ENCODE measurements at places on chromosomes 4 and X.

GRCh38 chr4:3708611-3709010 lies 57.6 kb upstream of the ADRA2C start:
- DNase-seq, result no peak

GRCh38 chrX:54248309-54248708 lies 65.3 kb upstream of the FAM120C start:
- DNase-seq, result no peak

DNA sequence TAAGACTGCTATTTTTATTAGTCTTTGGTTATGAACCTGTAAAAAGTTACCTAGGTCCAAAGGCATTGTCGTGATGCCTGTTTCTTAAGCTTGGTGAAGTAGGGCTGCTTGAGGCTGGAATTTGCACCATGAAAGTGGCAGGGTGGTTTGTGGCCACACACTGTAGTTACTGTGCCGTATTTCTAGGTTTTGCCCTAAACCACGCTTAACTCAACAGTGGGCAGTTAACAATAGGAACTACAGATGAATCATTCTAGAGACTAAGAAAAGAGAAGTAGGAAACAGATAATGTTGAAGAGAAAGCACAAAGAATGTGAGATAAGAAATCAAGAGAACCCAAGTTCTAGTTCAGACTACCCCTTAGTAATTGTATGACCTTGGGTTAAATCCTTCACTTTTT lies 11.5 kb downstream of the ETNPPL start:
- no peak for DNase-seq

- no peak for DNase-seq
Measured at GRCh38 chr4:114026447-114026846, 47.0 kb upstream of the ARSJ start.

- no peak for DNase-seq
Measured at GRCh38 chr4:86439293-86439692, 79.4 kb upstream of the MAPK10 start.

DNA sequence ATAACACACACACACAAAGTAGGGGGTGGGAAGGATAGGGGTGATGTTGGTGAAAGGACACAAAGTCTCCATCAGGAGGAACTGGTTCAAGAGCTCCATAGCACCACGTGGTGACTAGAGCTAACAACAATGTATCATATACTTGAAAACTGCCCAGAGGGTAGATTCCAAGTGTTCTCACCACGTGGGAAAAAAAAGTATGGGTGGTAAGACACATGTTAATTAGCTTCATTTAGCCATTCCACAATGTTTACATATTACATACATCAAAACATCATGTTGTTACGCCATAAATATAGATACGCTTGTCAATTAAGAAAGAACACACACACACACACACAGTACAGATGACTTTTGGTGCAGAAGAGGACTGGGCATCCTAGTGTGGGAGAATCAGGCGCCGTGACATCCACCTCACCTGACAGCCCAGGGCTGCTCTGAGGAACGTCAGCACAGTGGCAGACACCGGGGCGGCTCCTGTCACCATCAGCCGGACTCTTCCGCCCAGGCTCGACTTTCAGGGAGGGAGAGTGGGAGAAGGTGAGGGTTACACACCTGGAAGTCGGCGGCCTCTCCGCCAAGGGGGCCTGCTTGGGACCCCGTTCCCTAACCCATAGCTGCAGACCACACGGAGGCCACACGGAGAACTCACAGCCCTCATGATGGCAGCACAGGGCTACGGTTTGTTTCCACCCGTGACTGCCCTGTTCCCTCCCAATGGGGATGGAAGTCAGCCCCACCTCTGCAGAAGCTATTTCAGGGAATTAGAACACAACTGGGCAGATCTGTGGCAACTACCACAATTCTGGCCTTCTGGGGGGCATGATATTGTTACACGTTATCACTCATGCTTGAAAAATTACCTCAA lies 31.8 kb upstream of the CENPU start:
- DNase-seq, result no peak

DNA sequence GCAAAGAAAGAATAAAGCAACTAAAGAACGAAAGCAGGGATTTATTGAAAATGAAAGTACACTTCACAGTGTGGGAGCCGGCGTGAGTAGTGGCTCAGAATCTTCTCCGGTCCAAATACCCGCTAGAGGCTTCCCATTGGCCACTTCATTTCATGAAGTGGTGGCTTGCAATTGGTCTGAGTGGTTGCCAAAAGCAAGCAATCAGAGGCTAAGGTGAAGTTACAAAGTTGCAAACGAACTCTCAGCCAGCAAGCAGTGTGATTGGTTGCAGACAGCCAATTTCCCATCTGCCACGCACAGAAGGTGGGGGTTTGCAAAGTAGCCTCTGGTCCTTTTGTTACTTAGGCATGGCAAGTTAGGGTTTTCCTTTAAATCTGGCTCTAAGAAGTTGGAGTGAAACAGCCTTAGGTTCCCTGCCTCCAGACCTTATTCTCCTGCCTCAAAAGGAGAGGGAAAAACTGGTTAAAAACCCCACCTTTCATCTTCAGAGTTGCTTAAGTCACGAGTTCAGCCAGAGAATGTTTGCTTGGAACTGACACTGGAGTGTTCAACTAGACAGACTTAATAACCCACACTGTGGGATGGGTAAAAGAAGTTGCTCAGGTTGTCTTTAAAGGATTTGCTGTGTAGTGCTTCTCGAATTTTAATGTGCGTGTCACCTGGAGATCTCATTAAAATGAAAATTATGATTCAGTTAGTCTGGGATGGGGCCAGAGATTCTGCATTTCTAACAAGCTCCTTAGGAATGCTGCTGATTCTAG lies 6.9 kb upstream of the CLOCK start:
- DNase-seq, result no peak

GRCh38 chr4:152165846-152166245 lies 370.0 kb downstream of the FBXW7 start:
- no peak for DNase-seq

- no peak for DNase-seq
Measured at GRCh38 chr4:144304025-144304424, 163.5 kb upstream of the GYPA start.

DNA sequence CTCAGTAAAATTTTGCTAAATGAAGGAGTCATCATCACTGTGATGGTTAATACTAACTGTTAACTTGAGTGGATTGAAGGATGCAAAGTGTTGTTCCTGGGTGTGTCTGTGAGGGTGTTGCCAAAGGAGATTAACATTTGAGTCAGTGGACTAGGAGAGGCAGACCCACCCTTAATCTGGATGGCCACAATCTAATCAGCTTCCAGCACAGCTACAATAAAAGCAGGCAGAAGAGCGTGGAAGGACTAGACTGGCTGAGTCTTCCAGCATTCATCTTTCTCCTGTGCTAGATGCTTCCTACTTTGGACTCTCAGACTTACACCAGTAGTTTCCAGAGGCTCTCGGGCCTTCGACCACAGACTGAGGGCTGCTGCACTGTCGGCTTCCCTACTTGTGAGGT lies 21.3 kb upstream of the WDR44 start:
- DNase-seq, result no peak

Data from stimulated activated CD4-positive, alpha-beta T cell treated with anti-CD3 and anti-CD28 coated beads, Interleukin-15, amount 100 ng/mL, for 24 hours (primary cell).